Foreskin keratinocyte (primary cell): ENCODE measurements at places on chromosomes 6 and 20.

GRCh38 chr6:159720708-159721107, 6.6 kb upstream of the WTAP start:
- DNase-seq: peak; percentile 36

GRCh38 chr6:145809785-145810184, 4.8 kb downstream of the FBXO30 start:
- no peak for DNase-seq

DNA sequence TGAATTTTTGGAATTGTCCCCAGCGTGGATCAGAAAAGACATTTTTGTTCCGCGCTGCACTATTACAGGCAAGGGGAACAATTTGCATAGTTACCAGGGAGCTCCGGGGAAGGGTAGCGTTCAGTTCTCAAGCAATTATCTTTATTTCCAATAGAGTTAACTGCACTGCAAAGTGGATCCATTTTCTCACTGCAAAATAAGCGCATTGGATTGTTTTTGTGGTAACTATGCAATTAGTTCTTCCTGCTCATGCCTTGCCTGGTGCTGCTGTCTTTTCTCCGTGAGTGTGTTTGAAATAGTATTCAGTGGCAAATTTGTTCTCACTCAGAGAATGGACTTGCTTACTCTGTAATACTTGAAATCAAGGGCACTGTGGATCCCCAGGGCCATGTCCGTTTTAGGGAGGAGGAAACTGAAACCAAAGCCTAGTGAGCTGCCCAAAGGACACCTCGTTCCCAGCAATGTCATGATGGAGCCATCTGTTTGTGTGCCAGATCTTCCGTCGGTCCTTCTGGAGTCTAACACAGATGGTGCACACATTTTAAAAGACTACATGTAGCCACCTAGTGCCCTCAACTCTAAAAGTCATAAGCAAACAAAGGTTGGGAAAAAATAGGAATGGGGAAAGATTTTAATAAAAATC, 7.4 kb upstream of the PCK1 start:
- no peak for DNase-seq

DNA sequence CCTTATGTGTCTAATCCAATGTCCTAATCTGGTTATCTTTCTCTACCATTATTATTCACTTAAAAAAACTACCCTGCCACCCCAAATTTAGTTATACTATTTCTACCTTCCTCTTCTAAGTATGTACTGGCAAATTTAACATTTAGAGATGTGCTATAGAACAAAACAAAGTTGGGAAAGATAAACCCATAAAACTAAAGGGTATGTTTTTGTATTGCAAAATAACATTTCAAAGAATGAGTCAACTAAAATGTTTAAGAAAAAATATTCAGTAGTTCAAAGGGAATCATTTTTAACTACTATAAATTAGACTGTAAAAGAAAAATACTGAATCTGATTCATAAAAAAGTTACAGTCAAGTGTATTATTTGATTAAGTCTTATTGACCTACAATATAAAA, 103.0 kb downstream of the LMBRD1 start:
- DNase-seq: no peak

- no peak for DNase-seq
Measured at GRCh38 chr6:5667737-5668136, 339.0 kb downstream of the NRN1 start.

- peak; percentile 63 for DNase-seq
Measured at GRCh38 chr6:7697820-7698623, 27.9 kb upstream of the BMP6 start.

DNA sequence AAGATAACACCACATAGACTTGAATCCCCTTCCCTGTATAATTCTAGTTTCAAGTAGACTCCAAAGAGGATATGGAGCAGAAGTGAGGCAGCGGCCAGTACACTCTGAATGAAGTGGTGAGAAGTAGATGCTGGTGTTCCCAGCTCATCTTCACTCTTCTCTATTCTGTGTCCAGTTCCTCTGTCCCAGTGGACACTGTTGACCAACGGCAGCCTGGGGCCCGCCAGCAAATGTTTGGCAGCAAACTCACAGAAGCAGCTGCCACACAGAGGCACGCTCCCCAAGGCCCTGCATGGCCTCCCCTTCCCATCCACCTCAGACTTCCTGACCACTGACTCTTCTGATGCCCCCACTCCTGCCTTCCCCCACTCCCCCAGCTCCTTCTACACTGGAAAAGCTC, 358.9 kb upstream of the ID4 start:
- no peak for DNase-seq

GRCh38 chr6:56230976-56231566, 16.3 kb downstream of the COL21A1 start:
- no peak for DNase-seq

DNA sequence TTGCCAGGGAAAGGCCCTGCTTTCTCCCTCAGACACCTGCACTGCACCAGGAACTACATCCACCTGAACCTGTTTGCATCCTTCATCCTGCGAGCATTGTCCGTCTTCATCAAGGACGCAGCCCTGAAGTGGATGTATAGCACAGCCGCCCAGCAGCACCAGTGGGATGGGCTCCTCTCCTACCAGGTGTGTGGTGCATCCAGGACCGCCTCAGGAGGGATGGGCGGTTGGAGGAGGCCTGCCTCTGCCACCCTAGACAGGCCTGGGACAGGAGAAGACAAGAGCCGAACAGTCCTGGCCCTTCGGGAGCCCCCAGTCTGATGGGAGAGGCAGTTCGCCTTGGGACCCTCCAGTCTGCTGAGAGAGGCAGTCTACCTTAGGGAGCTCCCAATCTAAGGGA, 24.2 kb downstream of the GLP1R start:
- no peak for DNase-seq

DNA sequence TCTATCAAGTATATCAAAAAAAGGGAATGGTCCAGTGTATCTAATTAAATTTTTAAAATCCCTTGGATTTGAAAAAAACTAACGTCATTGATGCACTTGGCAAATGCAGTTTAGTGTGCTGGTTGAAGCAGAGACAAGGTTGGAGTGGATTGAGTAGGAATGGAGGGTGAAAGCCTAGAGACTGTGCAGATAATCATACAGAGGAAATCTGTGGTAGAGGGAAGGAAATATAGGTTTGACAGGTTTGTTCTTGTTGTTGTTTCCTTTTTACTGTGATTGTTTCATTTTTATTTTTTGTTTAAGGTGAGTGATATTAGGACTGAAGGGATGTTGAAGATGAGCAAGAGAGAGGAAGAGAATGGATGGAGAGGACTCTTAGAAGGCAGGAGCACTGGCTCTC, 29.0 kb upstream of the L3MBTL3 start:
- no peak for DNase-seq

- peak; percentile 46 for DNase-seq
Measured at GRCh38 chr20:22794200-22794599, 209.8 kb upstream of the FOXA2 start.

- no peak for DNase-seq
Measured at GRCh38 chr6:17280552-17281090, 540 bp upstream of the RBM24 start.

- DNase-seq: no peak
Measured at GRCh38 chr20:3896853-3897583, 7.8 kb downstream of the PANK2 start.

DNA sequence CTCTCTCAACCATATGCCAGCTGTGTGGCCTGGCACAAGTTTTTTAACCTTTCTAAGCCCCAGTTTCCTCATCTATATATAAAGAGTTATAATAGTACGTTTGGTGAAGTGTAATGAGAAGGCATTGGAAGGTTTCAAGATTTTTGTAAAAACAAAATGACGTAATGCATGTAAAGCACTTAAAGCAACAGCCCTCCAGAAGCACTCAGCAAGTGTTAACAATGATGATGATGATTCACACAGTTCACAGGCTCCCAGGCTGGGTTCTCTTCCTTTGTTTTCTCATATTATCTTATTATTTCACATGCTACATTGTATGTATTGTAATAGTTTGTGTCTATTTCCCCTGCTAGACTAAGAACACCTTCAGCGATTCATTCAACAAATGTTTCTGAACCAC, 6.2 kb downstream of the CEP250 start:
- no peak for DNase-seq

GRCh38 chr6:31403283-31404060, at the start of gene MICA:
MICA (plus strand) TSS chr6:31403595; CDS start chr6:31403633, 38 bp downstream.
- peak; percentile 84 for DNase-seq

- peak; percentile 57 for DNase-seq
Measured at GRCh38 chr20:56865055-56865454, 235.9 kb downstream of the TFAP2C start.

DNA sequence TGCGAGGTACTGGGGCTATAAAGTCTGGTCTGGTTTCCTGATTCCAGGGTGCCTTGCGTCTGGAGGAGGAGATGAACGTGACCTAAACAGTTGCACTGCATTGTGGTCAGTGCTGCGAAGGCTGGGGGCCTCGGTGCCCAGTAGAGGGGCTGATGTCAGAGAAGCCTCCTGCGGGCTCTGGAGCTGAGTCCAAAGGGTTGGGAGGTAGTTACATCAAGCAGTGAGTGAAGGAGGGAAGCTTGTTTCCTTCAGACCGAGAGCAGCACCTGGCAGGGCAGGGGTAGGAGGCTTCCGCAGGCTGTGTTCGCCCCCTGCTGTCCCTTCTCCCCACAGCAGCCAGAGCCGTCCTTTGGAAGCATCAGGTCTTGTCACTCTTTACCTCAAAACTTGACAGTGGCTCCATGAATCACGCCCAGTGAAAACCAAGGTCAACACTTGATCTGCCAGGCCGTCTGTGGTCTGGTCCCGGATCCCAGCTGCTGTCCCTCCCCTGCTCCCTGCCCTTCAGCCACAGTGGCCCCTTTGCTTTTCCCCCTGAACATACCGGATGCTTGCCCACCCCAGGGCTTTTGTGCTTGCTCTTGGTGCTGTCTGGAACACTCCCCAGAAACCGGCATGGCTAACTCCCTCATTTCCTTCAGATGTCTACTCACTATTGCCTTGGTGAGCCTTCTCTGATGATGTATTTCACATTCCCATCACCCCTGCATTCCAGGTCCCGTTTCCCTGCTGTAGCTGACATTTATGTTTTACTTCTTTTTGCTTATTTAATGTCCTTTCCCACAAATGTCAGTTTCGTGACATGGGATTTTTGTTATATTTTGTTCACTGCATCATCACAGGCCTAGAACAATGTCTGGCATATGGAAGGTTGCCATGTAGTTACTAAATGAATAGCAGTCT, 7.0 kb downstream of the DYNLRB1 start:
- no peak for DNase-seq

- DNase-seq: no peak
Measured at GRCh38 chr20:17365831-17366230, 139.0 kb downstream of the PCSK2 start.

DNA sequence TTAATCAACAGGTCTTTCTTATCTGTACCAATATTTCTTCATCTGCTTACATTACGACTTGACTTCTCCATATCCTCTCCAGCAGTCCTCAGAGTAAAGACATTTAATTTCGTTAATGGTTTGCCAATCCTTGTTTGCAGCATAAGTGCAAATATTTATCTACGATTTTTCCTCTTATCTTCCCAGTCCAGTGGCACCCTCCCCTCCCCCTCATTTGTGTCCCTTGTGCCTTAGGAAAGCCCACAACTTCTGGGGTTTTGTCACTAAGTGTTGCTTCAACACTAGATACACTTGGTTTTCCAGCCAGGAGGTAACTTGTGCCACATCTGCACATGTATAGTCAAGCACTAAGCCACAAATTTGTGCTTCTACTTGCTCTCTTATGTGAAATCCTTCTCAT, 327.2 kb downstream of the CBLN4 start:
- no peak for DNase-seq

- peak; percentile 4 for DNase-seq
Measured at GRCh38 chr6:111750753-111751673, 122.2 kb downstream of the FYN start.

DNA sequence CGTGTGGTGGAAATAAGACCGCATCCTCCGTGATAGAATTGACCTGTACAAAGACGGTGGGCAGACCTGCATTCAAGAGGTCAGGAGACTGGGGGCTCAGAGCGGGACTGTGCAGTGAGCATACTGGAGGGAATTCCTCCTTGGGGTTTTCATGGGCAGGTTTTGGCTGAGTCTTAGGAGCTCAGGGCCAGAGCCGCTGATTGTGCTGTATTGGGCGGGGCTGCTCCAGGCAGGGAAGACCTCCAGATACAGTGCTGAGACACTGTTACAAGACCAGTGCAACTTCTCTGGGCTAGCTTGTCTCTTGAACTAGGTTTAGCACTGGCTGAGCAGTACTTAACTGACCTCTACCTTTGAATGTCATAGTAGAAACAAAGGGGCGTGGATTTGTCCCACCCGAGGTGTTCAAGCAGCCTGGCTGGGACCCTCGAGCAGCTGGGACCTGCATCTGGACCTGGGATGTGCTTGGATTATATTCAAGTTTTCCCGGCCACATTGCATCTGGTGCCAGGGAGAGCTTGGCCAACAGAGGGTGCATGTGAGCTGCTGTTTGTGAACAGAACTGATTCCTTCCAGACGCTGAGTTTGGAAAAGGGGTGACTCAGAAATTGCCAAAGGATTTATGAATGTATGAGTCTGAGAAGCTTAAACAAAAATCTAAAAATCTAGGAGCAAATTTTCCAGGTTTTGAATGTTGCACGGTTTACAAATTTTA, 33.4 kb upstream of the SLC22A1 start:
- DNase-seq: peak; percentile 29

DNA sequence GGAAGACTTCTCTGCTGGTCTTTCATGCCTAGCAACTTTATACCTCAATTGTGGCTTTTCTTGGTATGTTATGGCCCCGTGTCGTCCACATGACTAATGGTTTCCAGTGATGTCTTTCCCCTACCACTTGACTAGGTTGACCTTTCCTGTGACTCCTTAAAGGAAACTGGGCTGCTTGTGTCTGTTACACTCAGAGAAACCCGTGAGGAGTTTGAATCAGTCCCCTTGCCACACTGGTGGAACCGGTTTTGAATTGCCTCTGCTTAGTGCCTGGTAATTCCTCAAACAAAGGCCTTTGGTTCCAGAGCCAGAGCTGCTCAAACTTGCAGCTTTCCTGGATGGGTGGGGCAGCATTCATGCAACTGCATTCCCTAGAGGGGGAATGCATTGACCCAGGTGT, 21.9 kb downstream of the ECT2L start:
- DNase-seq: peak; percentile 100

DNA sequence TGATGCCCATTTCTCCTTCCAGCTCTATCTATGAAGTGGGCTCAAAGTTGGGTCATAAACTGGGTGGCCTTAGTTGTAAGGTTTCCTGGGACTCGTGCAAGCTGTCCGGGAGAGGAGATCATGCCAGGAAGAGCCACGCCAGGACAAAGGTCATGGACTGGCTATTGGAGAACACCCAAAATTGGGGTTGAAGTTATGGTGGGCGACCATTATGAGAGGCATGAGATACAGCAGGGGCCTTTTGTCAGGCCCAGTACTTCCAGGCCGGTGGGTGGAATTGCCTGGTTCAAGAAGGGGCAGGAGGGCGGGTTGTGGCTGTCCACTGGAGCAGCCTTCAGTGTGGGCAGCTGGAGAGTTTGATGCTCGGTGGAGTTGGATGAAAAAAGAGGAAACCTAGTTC, 225.1 kb upstream of the SSTR4 start:
- DNase-seq: no peak

- DNase-seq: no peak
Measured at GRCh38 chr20:46657618-46658017, 6.4 kb upstream of the SLC13A3 start.
